ENCODE measurements at places on chromosomes 3 and 15. TPM values are rescaled to one million over a fixed set of nuclear protein-coding genes. Genes with fewer than 3 reads are reported as not detected.
A peak's percentile ranks its signal among the peaks of the same experiment; 100 is the strongest.

- H3K4me1 ChIP-seq = no peaks in the 10 kb centered on the region
- H3K27ac ChIP-seq = peak overlapping the region; percentile 93
- H3K27me3 ChIP-seq = no peaks in the 10 kb centered on the region
- no peak overlapping the region for H3K4me3 ChIP-seq
- H3K36me3 ChIP-seq = no peaks in the 10 kb centered on the region
These were observed 2.8 kb downstream of the FYCO1 start for GRCh38 chr3:45992821-45993221.

- peak; percentile 89 for DNase-seq
- peaks cover 98% of the 10 kb centered on the region for H3K4me1 ChIP-seq
- peak overlapping the region; percentile 92 for H3K27ac ChIP-seq
- H3K4me3 ChIP-seq = peak overlapping the region; percentile 24
These were observed 112.8 kb downstream of the LPP start for GRCh38 chr3:188266562-188267274.

GRCh38 chr15:66617137-66618090 lies 51.6 kb upstream of the LCTL start:
- H3K27ac ChIP-seq = peak overlapping the region; percentile 80
- peak; percentile 89 for DNase-seq
- no peak overlapping the region for H3K4me3 ChIP-seq
- no peaks in the 10 kb centered on the region for H3K36me3 ChIP-seq

- no peaks in the 10 kb centered on the region for H3K36me3 ChIP-seq
- no peak overlapping the region for H3K4me3 ChIP-seq
- no peak for DNase-seq
- H3K4me1 ChIP-seq = no peaks in the 10 kb centered on the region
These were observed 125.4 kb downstream of the ULK4 start for GRCh38 chr3:41836360-41837134.

DNA sequence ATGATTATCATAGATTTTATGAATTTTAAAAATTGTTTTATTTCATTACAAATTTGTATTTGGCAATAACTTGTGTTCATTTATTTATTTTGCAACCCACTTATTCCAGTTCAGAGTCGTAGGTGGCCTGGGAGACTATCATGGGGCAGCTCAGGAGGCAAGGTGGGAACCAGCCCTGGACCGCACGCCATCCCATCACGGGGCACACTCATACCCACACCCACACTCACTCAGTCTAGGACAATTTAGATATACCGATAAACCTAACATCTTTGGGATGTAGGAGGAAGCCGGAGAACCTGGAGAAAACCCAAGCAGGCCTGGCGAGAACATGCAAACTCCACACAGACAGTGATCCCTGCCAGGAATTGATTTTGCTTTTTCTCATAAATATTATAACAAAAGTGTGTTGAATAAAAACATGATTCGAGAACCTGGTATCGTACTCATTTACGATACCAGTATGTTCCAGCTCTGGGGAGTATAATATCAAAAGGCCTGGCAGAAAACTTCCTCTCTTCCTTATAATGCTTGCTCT lies 205.3 kb downstream of the NFKBIZ start:
- H3K27ac ChIP-seq = no peak overlapping the region
- no peak overlapping the region for H3K4me3 ChIP-seq
- DNase-seq = no peak
- H3K27me3 ChIP-seq = no peaks in the 10 kb centered on the region

GRCh38 chr15:31732726-31733125 lies 297.6 kb upstream of the CHRNA7 start:
- H3K27me3 ChIP-seq = no peaks in the 10 kb centered on the region
- no peaks in the 10 kb centered on the region for H3K36me3 ChIP-seq
- H3K4me1 ChIP-seq = no peaks in the 10 kb centered on the region
- no peak overlapping the region for H3K4me3 ChIP-seq
- H3K27ac ChIP-seq = no peak overlapping the region
- no peak for DNase-seq

- peaks cover 44% of the 10 kb centered on the region for H3K27me3 ChIP-seq
- no peaks in the 10 kb centered on the region for H3K36me3 ChIP-seq
- H3K4me3 ChIP-seq = no peak overlapping the region
- peaks cover 19% of the 10 kb centered on the region for H3K4me1 ChIP-seq
These were observed 12.4 kb upstream of the AEN start for GRCh38 chr15:88608607-88609181.

DNA sequence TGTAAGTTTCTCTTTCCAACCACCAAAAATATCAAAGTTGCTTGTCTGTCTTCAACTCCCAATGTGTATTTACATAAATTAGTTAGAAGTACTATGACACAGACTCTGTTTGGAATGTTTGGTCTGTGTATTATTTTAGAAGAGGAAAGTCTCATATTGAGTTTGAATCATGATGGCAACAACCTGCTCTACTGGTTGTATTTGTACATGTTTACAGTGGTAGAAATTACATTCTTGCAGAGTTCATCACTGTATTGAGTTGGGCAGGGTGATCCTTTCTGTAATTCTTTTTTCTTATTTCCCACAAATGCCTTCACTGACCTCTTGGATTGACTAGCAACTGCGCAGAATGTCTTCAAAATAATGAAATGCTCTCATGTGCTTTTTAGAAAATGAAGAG lies 149.6 kb downstream of the CHL1 start:
- no peak overlapping the region for H3K4me3 ChIP-seq
- DNase-seq = no peak
- H3K27ac ChIP-seq = no peak overlapping the region
- H3K4me1 ChIP-seq = no peaks in the 10 kb centered on the region
- no peaks in the 10 kb centered on the region for H3K36me3 ChIP-seq

DNA sequence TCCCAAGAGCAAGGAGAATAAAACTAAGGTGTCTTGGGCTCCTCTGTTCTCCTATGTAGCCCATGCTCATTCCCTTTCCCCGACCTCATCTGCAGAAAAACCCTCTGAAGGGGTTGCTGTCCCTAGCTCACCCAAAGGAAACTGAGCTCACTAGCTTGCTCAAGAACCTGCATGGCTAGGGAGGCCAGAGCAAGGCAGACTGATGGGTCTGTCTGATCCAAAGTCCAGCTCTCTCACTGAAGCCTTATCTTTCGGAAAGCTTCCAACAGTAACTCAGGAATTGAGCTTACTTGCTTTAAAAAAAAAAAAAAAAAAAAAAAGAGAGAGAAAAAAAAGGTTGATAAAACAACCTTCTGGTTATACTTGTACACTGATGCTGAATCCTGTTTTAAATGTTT lies 141.4 kb upstream of the TOPAZ1 start:
- no peaks in the 10 kb centered on the region for H3K4me1 ChIP-seq
- no peak for DNase-seq
- no peaks in the 10 kb centered on the region for H3K27me3 ChIP-seq
- no peaks in the 10 kb centered on the region for H3K36me3 ChIP-seq
- H3K4me3 ChIP-seq = no peak overlapping the region

DNA sequence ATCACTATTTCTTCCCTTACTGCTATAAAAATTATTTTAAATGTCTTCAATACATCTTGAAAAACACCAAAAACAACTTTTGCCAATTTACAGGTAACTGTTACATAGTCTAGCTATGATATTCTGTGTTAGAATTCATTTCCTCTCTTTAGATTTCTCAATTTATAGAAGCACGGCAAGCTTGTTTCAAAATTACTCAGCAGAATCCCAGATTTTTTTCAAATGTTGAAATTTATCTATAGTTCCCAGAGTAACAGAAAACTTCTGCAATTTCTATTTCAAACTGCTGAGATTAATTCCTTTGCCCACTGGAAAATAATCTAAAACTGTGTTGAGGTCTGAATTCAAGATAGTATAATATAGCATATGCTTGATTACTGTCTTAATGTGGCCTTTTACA lies 41.2 kb downstream of the CCPG1 start:
- no peak for DNase-seq
- H3K27ac ChIP-seq = no peak overlapping the region
- H3K27me3 ChIP-seq = no peaks in the 10 kb centered on the region
- peaks cover 73% of the 10 kb centered on the region for H3K36me3 ChIP-seq
- H3K4me1 ChIP-seq = no peaks in the 10 kb centered on the region
- no peak overlapping the region for H3K4me3 ChIP-seq

GRCh38 chr15:36458411-36458810 lies 121.0 kb upstream of the CDIN1 start:
- H3K4me1 ChIP-seq = no peaks in the 10 kb centered on the region
- H3K27ac ChIP-seq = no peak overlapping the region
- no peaks in the 10 kb centered on the region for H3K36me3 ChIP-seq
- no peak overlapping the region for H3K4me3 ChIP-seq
- no peak for DNase-seq

- H3K27me3 ChIP-seq = no peaks in the 10 kb centered on the region
- no peak overlapping the region for H3K27ac ChIP-seq
- no peak overlapping the region for H3K4me3 ChIP-seq
These were observed 124.3 kb downstream of the ABI3BP start for GRCh38 chr3:100868894-100869293.

DNA sequence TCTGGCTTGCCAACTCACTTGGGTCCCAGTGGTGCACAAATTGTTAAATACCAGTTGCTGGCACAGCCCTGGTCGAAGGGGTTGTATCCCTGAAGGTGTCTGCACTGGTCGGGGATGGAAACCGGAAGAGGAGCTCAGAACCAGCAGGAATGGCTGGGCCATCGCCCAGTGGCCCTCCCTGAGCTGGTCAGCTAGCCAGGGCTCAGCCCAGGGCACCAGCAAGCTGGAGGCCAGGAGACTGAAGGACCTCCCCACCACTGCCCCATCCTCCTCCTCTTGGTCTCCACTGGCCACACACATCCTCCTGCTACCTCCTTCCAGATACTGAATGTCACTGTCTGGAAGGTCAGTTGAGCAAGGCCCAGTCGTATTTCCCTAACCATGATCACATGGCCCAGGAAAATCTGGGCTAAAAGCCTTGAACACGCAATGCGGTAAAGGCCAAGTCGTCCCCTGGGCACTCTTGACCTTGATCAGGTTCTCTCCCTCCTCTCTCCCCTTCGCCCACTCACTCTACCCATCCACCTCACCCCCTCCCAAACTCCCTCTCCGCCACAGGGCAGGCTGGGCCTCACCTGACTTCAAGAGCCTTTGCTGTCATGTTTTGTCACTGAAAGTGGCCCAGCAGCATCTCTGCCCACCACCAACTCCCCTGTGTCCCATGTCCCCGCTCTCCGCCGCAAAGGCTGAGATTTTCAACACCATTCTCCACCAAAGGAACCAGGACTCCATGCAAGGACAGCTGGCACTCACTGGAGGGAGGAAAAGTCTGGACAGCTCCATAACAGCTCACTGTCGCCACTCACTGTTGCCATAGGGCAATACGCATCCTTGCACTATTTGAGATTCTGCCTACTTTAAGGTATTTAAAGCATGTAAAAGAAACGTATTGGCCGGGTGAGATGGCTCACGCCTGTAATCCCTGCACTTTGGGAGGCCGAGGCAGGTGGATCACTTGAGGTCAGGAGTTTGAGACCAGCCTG lies 12.1 kb downstream of the ZDHHC19 start:
- H3K27me3 ChIP-seq = no peaks in the 10 kb centered on the region
- H3K27ac ChIP-seq = no peak overlapping the region
- H3K36me3 ChIP-seq = no peaks in the 10 kb centered on the region

- H3K4me3 ChIP-seq = no peak overlapping the region
- peaks cover 3% of the 10 kb centered on the region for H3K36me3 ChIP-seq
- H3K27ac ChIP-seq = peak overlapping the region; percentile 69
- no peak for DNase-seq
- H3K27me3 ChIP-seq = no peaks in the 10 kb centered on the region
These were observed 5.8 kb downstream of the RCCD1 start for GRCh38 chr15:90960298-90961091.

GRCh38 chr15:52115598-52116427 lies 3.2 kb upstream of the BCL2L10 start:
- no peak overlapping the region for H3K27ac ChIP-seq
- DNase-seq = no peak
- no peaks in the 10 kb centered on the region for H3K4me1 ChIP-seq
- peaks cover 23% of the 10 kb centered on the region for H3K27me3 ChIP-seq
- H3K4me3 ChIP-seq = no peak overlapping the region

GRCh38 chr15:66294932-66295235 lies 1.5 kb downstream of the DIS3L start:
- no peak for DNase-seq
- H3K4me3 ChIP-seq = peak overlapping the region; percentile 78
- H3K27me3 ChIP-seq = no peaks in the 10 kb centered on the region
- no peaks in the 10 kb centered on the region for H3K36me3 ChIP-seq

DNA sequence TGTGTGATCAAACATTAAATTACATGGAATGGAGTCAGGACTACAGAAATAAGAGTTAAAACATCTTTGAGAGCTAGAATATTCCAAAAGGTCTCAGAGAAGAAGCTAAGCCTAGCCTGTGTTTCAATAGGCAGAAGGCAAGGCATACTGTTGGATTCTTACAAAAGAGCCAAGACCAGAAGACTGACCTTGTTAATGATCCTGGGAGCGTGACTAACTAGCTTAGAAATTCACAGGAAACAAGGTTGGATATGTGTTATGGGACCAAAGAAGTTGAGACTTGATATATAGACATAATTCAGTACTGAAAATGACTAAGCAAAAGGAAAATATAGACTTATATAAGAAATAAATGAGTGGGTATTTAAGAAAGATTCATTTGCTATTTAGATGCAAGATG lies 50.1 kb downstream of the FEZF2 start:
- H3K4me1 ChIP-seq = no peaks in the 10 kb centered on the region
- H3K27me3 ChIP-seq = no peaks in the 10 kb centered on the region
- DNase-seq = no peak
- H3K36me3 ChIP-seq = no peaks in the 10 kb centered on the region
- no peak overlapping the region for H3K27ac ChIP-seq

DNA sequence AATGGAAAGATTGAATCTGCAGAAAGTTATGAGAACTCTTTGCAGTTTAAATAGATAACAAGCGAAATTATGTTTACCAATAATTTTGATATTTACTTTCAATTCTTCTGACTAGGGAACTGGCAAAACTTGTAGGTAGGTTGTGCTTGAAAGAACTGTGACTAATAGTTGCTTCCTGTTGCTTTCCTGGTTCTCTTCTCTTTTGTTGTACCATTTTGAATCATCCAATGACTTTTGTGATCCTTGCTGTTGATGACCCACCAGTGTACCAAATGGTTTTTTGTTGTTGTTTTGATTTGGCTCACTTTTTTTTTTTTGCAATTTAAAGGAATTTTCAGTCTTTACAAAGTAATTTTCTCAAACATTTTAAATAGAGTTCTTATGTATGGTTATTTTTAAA lies 64.9 kb upstream of the DCBLD2 start:
- no peaks in the 10 kb centered on the region for H3K27me3 ChIP-seq
- DNase-seq = no peak
- H3K36me3 ChIP-seq = no peaks in the 10 kb centered on the region

DNA sequence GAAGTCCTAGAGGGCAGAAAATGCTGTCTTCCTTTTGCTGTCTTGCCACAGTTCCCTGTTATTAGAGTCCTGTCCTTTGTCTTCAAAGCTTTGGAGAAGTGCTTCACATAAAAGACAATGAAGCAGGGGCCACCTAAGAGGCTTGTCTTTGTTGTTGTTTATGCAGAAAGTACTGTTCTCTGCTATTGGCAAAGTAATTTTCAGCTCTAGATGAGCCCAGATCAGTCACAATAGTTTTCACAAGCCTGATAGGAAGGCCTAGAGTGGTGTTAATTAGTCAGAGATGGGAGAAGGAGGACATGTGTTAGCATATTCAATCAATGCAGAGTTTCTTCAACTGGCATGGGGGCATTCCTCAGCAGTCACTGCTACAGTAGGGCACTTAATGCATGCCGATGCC lies 300.0 kb downstream of the PTPRG start:
- no peaks in the 10 kb centered on the region for H3K36me3 ChIP-seq
- H3K4me1 ChIP-seq = no peaks in the 10 kb centered on the region
- no peaks in the 10 kb centered on the region for H3K27me3 ChIP-seq
- H3K27ac ChIP-seq = no peak overlapping the region
- no peak overlapping the region for H3K4me3 ChIP-seq
- no peak for DNase-seq

- no peak overlapping the region for H3K4me3 ChIP-seq
- H3K36me3 ChIP-seq = no peaks in the 10 kb centered on the region
- no peaks in the 10 kb centered on the region for H3K27me3 ChIP-seq
- no peak for DNase-seq
These were observed 6.7 kb downstream of the CCR5AS start for GRCh38 chr3:46400000-46400734.

The CCR4 gene
- 0.16 TPM for total RNA-seq

The ERICH6 gene
- not detected for total RNA-seq

The C3orf20 gene
- not detected for total RNA-seq

The CHP1 gene
- 105 TPM for total RNA-seq

The SYNPR gene
- 0.16 TPM for total RNA-seq

All from sigmoid colon (tissue), 7 donors.